ENCODE measurements at places on chromosomes 5 and 9.

GRCh38 chr5:102036927-102037326, 259.2 kb downstream of the SLCO4C1 start:
- H3K4me1 ChIP-seq = no peaks in the 10 kb centered on the region
- no peak overlapping the region for H3K4me3 ChIP-seq
- H3K36me3 ChIP-seq = no peaks in the 10 kb centered on the region
- DNase-seq = no peak
- no peaks in the 10 kb centered on the region for H3K27me3 ChIP-seq

GRCh38 chr5:76720988-76721569, 5.2 kb downstream of the F2R start:
- no peak overlapping the region for H3K4me3 ChIP-seq
- H3K4me1 ChIP-seq = peaks cover 4% of the 10 kb centered on the region
- no peak overlapping the region for H3K27ac ChIP-seq
- DNase-seq = no peak
- no peaks in the 10 kb centered on the region for H3K36me3 ChIP-seq
- no peaks in the 10 kb centered on the region for H3K27me3 ChIP-seq

GRCh38 chr9:32864971-32865370, 81.6 kb downstream of the TMEM215 start:
- H3K36me3 ChIP-seq = no peaks in the 10 kb centered on the region
- no peaks in the 10 kb centered on the region for H3K27me3 ChIP-seq
- no peaks in the 10 kb centered on the region for H3K4me1 ChIP-seq
- no peak overlapping the region for H3K27ac ChIP-seq
- H3K4me3 ChIP-seq = no peak overlapping the region
- no peak for DNase-seq

- no peaks in the 10 kb centered on the region for H3K4me1 ChIP-seq
- no peaks in the 10 kb centered on the region for H3K36me3 ChIP-seq
- H3K27ac ChIP-seq = peak overlapping the region; percentile 86
- H3K4me3 ChIP-seq = no peak overlapping the region
- DNase-seq = no peak
- H3K27me3 ChIP-seq = no peaks in the 10 kb centered on the region
These were observed 4.9 kb upstream of the RAPGEF1 start for GRCh38 chr9:131744720-131745201.

DNA sequence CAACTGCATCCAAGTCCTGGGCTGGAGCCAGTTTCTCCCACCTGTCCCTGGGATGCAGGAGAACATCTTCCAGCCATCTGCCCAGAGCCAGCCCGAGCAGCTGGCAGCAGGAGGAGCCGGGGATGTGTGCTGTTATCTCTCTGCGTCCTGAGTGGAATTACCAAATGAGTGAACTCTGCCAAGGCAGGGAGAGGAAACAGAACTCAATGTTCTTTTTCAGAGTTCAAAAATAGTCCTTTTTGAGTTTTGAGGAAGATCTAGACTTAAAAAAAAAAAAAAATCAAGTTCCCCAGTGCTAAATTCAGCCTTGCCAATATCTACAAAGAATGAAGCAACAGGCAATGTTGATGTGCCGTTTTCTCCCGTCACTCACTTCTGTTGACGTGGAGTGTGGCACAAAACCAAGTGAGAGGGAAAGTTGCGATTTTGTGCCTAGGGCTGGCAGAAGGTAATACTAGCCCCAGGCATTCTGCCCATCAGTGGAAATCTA, 56.2 kb downstream of the TMOD1 start:
- H3K4me1 ChIP-seq = no peaks in the 10 kb centered on the region
- no peaks in the 10 kb centered on the region for H3K27me3 ChIP-seq
- peak overlapping the region; percentile 26 for H3K4me3 ChIP-seq
- H3K36me3 ChIP-seq = no peaks in the 10 kb centered on the region

GRCh38 chr9:117718085-117718484, 13.9 kb downstream of the TLR4 start:
- H3K4me1 ChIP-seq = no peaks in the 10 kb centered on the region
- H3K27ac ChIP-seq = no peak overlapping the region
- DNase-seq = no peak
- H3K27me3 ChIP-seq = no peaks in the 10 kb centered on the region
- H3K4me3 ChIP-seq = no peak overlapping the region
- H3K36me3 ChIP-seq = no peaks in the 10 kb centered on the region

DNA sequence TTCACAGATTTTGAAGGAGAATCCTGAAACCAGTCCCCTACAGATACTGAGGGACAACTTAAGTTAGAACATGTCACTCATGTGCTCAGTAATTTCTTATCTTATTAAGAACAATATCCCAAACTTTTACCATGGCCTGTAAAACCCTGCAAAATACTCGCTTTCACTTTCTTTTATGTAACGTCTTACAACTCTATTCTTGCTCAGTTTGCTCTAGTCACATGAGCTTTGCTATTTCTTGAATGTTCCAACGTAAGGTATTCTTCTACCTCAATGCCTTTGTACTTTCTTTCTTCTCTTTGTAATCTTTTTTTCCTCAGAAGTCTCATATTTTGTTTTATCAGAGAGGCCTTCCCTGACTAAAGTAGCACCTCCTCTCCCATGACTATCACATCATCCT, 14.1 kb downstream of the TMEM38B start:
- DNase-seq = no peak
- no peak overlapping the region for H3K4me3 ChIP-seq
- no peaks in the 10 kb centered on the region for H3K27me3 ChIP-seq
- H3K27ac ChIP-seq = no peak overlapping the region

GRCh38 chr9:11992866-11993265, 700.3 kb upstream of the TYRP1 start:
- DNase-seq = no peak
- no peaks in the 10 kb centered on the region for H3K36me3 ChIP-seq
- H3K27me3 ChIP-seq = no peaks in the 10 kb centered on the region

- H3K27me3 ChIP-seq = no peaks in the 10 kb centered on the region
- H3K4me3 ChIP-seq = no peak overlapping the region
- no peaks in the 10 kb centered on the region for H3K4me1 ChIP-seq
- no peaks in the 10 kb centered on the region for H3K36me3 ChIP-seq
- no peak overlapping the region for H3K27ac ChIP-seq
These were observed 288.3 kb upstream of the CDH18 start for GRCh38 chr5:20276061-20276958.

DNA sequence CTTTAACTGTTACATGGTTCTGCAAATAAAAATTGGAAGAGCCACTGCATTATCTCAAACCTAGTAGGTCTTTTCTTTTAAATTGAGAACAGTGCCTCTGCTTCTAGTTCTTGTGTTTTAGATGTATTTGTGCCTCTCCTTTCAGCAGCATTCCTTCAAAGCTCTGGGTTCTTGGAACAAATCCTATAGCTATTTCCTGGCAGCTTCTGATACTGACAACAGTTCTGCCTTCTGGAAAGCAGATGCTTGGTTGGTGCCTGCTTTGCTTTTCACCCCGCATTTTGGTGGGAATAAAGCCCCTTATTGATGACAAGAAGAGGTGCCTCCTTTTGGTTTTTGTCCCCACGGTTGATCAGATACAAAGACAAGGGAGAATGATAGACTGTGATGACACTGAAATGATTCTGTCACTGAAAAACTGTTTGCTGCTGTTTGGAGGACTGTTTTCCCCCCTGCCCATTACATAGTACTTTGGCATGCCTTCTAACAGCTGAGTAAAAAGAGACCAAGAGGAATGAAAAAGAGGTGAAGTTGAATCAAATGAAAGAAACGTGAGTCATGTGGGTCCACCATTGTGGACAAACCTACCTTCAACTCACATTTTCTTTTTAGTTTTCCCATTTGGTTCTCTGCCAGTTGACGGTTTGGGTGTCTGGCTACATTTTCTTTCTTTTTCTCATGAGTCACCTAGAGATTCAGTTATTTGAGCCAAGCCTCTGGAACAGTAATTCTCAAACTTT, 5.6 kb downstream of the PTCD2 start:
- no peak overlapping the region for H3K27ac ChIP-seq
- H3K4me1 ChIP-seq = no peaks in the 10 kb centered on the region
- DNase-seq = no peak
- H3K27me3 ChIP-seq = no peaks in the 10 kb centered on the region
- H3K36me3 ChIP-seq = peaks cover 6% of the 10 kb centered on the region

DNA sequence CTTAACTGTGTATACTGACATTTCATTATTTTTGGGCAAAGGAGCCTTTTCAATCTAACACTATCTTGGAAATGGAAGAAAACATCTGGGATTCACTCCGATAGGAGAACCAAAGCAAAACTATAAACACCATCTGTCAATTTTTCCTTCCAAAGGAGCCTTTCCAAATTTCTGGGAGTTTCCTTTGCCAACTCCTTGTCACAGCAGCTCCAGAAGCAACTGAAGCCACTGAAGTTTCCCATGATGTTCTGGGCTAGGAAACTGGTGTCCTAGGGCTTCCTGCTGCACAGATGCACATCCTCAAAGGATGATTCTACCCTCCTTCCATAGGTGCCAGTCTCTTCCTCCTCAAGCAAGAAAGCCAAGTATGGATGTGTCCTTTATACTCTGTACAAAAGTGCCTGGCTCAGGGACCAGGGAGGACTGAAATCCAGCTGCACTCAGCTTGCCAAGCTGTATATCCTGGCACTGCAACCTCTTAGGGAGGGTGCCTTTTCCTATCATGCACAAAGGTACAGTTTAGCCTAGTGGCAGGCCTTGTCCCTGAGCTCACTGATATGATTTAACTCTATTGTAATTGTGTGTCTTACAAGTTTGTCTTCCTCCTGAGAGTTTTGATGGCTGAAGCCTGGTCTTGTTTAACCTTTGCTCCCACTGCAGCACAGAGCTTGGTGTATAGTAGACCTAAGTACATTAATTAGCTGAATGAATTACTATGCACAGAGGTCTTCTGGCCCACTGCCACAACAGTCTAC, 8.4 kb upstream of the UBAP1 start:
- H3K4me1 ChIP-seq = no peaks in the 10 kb centered on the region
- DNase-seq = no peak
- H3K36me3 ChIP-seq = no peaks in the 10 kb centered on the region
- H3K4me3 ChIP-seq = no peak overlapping the region
- no peaks in the 10 kb centered on the region for H3K27me3 ChIP-seq

- no peak overlapping the region for H3K4me3 ChIP-seq
- H3K4me1 ChIP-seq = no peaks in the 10 kb centered on the region
- no peaks in the 10 kb centered on the region for H3K27me3 ChIP-seq
- no peaks in the 10 kb centered on the region for H3K36me3 ChIP-seq
- no peak overlapping the region for H3K27ac ChIP-seq
These were observed 115.9 kb upstream of the LPAR1 start for GRCh38 chr9:111154081-111154562.

- H3K27me3 ChIP-seq = no peaks in the 10 kb centered on the region
- H3K36me3 ChIP-seq = no peaks in the 10 kb centered on the region
- no peak overlapping the region for H3K27ac ChIP-seq
- H3K4me3 ChIP-seq = no peak overlapping the region
These were observed 241.9 kb upstream of the IRX4 start for GRCh38 chr5:2124434-2125170.

- H3K4me1 ChIP-seq = no peaks in the 10 kb centered on the region
- H3K36me3 ChIP-seq = peaks cover 4% of the 10 kb centered on the region
- H3K27me3 ChIP-seq = no peaks in the 10 kb centered on the region
- H3K4me3 ChIP-seq = no peak overlapping the region
- H3K27ac ChIP-seq = no peak overlapping the region
These were observed 3.4 kb downstream of the LRRC70 start for GRCh38 chr5:62581836-62582597.

DNA sequence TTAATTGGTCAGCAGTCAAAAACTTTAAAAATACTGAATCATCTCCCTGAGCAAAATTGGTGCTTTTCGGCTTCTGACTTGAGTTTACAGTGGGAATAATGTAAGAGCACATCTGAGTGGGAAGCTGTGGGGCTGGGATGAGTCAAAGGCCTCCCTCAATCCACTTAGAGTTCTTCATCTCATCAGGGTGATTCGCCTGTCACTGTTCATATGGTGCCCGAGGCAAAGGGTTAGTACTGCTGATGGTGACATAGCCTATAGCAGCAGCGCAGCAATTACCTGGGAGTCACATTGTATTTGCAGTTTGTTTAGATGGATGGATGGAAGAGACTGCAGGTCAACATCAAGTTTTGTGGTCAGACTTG, 113.8 kb upstream of the ZNF608 start:
- no peak for DNase-seq
- H3K4me1 ChIP-seq = no peaks in the 10 kb centered on the region
- H3K36me3 ChIP-seq = no peaks in the 10 kb centered on the region
- no peak overlapping the region for H3K4me3 ChIP-seq

DNA sequence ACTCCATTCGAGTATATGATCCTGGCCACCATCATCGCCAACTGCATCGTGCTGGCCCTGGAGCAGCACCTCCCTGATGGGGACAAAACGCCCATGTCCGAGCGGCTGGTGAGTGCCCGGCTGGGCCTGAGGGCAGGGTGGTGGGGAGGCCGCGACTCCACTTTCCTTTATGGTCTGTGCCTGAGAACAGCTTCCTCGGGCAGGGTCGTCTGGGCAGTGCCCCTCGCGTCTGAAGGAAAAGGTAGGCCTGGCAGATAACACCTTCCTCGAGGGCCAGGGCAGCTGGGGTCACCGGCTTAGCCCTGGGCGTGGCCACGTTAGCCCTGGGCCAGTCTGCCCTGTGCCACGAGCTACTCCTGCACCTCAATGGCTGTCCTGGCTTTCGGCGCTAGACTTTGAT, 1.5 kb downstream of the CACNA1B start:
- H3K36me3 ChIP-seq = no peaks in the 10 kb centered on the region
- H3K4me3 ChIP-seq = no peak overlapping the region
- no peak for DNase-seq

GRCh38 chr5:74507370-74508005, 133.0 kb downstream of the ENC1 start:
- no peak overlapping the region for H3K27ac ChIP-seq
- H3K4me1 ChIP-seq = no peaks in the 10 kb centered on the region
- no peaks in the 10 kb centered on the region for H3K27me3 ChIP-seq
- no peak overlapping the region for H3K4me3 ChIP-seq
- no peak for DNase-seq
- H3K36me3 ChIP-seq = no peaks in the 10 kb centered on the region

DNA sequence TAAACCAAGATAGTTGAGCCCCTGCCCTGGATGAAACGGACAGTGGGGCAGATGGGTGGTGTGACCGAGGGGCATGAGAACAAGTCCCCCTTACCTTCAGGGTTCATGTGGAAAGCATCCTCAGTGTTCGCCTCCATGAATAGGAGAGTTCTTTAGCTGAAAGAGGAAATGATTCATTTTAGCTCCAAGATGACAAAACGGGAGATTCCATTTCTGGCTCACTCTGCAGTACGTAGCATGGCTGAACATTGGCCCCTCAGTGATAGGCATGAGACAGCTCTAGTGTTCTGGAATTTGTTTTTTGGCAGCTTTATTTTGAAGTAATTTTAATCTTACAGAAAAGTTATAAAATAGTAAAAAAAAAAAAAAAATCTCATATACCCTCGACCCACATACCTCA, 70.2 kb upstream of the AGXT2 start:
- H3K36me3 ChIP-seq = no peaks in the 10 kb centered on the region
- H3K27me3 ChIP-seq = no peaks in the 10 kb centered on the region

GRCh38 chr5:150352244-150353031, 5.1 kb upstream of the TCOF1 start:
- no peak overlapping the region for H3K4me3 ChIP-seq
- no peaks in the 10 kb centered on the region for H3K4me1 ChIP-seq
- peak overlapping the region; percentile 65 for H3K27ac ChIP-seq
- H3K36me3 ChIP-seq = no peaks in the 10 kb centered on the region
- no peak for DNase-seq

- peak overlapping the region; percentile 7 for H3K27ac ChIP-seq
- no peaks in the 10 kb centered on the region for H3K36me3 ChIP-seq
- H3K4me3 ChIP-seq = no peak overlapping the region
- H3K27me3 ChIP-seq = no peaks in the 10 kb centered on the region
- no peak for DNase-seq
- no peaks in the 10 kb centered on the region for H3K4me1 ChIP-seq
These were observed 416.5 kb upstream of the KLF4 start for GRCh38 chr9:107906074-107906473.
